CD4-positive, alpha-beta T cell treated with Interleukin-15 for 4 hours (primary cell): ENCODE measurements at places on chromosomes 2 and 18.

DNA sequence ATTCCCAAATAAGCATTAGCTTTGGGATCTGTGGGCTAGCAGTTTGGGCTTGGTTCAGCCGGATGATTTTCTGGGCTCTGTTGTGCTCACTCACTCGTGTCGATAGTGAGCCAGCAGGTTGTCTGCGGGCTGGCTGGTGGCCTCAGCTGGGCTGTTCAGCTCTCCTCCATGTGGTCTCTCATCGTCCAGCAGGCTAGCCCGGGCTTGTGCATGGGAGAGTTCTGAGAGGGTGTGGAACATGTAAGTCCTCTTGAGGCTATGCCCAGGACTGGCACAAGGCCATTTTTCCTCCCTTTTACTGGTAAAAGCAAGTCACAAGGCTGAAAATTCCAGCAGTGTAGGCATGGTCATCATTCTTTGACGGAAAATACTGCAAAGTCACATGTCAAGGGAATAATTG lies 38.5 kb downstream of the NTSR2 start:
- no peak for DNase-seq

GRCh38 chr2:25123682-25124081 lies 44.7 kb downstream of the POMC start:
- no peak for DNase-seq

DNA sequence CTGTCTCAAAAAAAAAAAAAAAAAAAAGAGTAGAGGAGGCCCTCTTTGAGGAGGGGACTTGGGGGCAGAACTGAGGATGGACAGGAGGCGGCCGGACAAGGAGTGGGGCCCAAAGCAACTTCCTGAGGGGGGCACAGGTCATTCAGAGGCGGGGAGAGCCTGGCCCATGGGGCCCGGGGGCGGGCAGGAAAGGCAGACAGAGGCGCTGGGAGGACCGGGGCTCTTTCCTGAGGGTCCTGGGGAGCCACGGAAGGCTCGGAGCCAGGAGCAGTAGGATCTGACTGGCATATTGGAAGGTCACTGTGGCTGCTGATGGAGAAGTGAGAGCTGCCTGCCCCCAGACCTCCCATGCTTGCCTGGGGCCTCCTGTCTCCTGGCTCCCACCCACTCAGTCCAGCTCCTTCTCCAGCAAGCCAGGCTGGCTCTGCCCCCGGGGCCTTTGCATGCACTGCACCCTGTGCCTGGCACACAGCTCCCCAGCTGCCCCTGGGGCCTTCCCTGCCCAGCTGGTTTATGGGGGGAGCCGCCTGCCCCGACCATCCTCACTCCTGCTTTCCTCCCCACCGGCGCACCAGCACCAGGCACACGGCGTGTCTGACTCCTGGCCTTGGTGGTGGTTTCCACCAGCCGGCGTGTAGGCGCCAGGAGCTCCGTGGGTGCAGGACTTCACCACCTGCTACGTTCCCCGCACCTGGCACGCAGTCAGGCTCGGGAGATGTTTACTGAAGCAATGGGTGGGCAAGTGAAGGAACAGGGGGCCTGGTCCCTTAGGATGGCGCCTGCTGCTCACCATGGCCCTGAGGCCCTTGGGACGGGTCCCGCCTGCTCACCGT lies 5.6 kb downstream of the ESPNL start:
- DNase-seq: no peak

DNA sequence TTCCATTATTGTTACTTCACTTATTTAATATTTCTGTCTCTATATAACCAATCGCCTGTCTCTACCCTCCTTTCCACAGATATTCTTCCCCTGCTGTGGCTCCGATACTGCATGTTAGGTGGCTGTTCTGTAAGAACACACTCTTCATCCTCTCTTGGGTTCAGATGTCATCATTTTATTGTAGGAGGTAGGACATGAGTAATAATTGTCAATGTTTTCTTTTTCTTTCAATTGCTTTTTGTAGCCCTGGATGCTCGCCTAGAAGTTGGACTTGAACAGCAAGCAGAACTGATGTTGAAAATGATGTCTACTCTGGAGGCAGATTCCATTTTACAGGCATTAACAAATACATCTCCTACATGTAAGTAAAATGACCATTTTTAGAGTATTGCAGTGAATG lies 128.6 kb downstream of the BIRC6 start:
- DNase-seq: no peak

- DNase-seq: no peak
These were observed 78.9 kb upstream of the ZSWIM2 start for GRCh38 chr2:186927867-186928191.

- DNase-seq: peak; percentile 38
These were observed 10.5 kb upstream of the TMSB10 start for GRCh38 chr2:84894758-84895520.

- no peak for DNase-seq
These were observed 451.2 kb downstream of the CNTNAP5 start for GRCh38 chr2:124476291-124476690.

DNA sequence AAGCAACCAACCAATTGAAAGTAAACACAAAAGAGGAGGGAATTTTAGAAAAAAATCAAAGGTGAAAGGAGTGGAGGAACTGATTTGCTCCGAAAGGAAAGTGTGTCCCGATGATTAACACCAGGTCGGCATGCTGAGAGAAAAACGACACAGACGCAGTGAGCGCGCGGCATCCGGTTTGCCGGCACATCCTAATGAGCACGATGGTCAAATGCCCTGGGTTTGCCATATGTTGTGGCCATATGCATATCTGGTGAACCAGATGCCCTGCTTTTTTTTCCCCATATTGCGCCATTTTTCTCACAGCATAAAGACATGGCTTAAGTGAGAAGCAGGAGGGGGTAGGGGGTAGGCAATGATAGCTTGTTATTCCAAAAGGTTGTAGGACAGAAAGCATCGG lies 626.7 kb downstream of the BCL11A start:
- DNase-seq: no peak

DNA sequence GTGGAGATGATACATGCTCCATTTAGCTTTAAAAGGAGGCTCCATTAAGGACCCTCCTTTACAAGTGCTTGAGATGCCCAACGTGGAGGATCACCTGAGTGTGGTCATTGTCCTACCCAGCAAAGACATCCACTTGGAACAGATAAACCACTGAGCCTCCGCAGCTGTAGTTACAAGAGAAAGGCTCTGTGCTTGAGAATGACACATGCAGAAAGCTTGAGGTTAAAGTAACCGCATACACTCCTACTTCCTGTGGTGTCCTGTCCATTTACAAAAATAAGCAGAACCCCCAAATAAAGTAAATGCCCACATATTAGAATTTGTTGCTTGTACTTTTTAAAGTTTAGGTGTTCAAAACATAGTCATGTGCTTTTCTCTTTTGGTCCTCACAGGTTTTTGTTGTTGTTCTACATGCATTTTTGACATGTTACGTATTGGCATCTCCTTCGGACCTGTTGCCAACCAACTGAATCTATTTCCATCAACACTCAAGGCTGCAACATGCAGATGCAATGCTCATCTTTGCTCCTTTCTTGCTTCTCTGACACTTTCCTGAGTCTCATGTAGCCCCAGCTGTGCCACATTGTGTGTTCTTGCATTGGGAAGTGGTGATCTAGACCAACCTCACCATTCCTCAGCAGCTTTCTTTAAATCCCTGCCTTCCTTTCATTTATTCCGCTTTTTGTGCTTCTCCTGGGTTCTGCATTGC lies 56.0 kb downstream of the SERPINB7 start:
- no peak for DNase-seq

DNA sequence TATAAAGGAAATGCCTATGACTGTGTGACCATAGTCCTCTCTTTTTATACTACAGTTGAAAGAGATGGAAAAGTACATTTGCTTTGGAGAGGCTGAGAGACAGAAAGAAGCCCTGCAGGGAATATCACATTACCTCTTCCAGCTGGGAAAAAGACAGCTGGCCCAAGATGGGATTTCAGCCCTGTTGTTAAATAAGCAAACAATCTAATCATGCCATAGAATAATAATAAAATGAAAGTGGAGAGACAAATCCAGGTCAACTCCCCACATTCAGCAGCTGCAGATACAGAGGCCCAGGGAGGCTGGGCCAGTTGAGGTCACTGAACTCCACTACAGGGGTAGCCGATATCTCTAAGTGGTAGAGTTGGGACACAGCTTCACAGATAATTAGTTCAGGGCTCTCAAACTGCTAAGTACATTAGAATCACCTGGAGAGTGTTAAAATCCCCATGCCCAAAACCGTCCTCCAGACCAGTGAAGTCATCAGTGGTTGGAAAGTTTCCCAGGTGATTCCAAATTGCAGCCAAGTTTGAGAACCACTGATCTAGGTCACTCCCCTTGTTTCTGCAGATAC lies 81.9 kb downstream of the MOGAT1 start:
- DNase-seq: no peak

DNA sequence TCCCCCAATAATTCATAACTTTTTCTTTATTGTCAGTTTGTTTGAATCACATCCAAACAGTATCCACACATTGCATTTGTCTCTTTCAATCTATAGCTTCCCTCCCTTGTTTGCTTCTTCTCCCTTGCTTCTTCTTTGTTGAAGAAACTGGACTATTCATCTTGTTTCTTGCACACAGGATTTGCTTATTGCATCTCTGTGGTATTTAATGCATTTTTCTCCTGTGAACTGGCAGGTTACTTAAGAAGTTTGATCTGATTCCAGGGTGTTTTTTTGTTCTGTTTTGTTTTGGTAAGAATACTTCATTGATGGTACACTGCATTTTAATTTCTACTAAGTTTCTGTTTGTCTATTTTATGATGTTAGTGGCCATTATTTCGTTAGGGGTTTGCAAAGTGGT lies 166.8 kb downstream of the CAMKMT start:
- DNase-seq: no peak

DNA sequence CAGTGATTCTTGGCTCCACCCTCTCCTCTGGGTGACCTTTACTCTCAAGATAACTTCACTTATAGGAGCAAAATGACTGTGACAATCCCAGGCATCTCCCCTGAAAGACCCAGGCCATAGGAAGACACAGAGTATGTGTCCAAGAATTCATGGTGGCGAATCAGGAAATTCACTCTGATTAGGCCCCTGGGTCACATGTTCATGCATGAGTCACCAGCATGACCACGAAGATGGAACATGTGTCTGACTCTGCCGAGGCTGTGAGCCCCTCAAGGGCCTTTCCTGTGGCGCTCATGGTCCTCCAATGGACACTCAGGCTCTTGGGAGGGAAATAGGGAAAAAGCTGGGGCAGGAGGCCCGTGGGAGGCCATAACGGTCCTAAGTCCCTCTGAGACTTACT lies 74.0 kb upstream of the TEX51 start:
- no peak for DNase-seq

DNA sequence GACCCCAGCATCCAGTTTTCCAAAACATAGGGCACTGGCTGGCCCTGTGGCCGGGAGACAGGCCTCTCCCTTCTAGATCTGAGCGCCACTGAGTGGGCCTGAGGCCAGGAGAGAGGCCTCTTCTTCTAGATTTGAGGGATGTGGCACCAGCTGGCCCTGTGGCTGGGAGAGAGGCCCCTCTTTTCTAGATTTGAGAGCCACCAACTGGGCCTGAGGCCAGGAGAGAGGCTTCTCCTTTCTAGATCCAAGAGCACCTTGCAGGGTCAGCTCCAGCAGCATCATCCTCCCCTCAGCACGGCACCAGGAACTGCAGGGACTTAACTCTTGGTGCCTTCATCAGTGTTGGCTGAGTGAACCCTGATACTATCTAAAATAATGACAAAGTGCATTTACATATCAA lies 114.3 kb upstream of the ALKAL2 start:
- DNase-seq: no peak

DNA sequence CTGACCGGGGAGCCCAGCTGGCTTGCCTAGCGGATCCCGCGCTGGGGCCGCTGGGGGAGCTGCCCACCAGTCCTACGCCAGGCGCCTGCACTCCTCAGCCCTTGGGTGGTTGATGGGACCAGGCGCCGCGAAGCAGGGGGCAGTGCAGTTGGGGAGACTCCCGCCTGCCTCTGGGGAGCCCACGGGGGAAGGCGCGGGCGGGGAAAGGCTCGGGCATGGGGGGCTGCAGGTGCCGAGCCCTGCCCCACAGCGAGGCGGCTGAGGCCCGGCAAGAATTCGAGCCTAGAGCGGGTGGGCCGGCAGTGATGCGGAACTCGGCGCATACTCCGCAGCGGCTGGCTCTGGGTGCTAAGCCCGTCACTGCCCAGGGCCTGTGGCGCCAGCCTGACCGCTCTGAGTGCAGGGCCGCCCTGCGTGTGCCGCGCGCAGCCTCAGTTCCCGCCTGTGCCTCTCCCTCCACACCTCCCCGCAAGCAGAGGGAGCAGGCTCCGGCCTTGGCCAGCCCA lies 249.1 kb upstream of the TEKT4 start:
- DNase-seq: no peak

GRCh38 chr2:127843677-127844076 lies 14.3 kb downstream of the POLR2D start:
- DNase-seq: no peak

GRCh38 chr18:74116633-74117554 lies 30.7 kb downstream of the FBXO15 start:
- DNase-seq: peak; percentile 3

DNA sequence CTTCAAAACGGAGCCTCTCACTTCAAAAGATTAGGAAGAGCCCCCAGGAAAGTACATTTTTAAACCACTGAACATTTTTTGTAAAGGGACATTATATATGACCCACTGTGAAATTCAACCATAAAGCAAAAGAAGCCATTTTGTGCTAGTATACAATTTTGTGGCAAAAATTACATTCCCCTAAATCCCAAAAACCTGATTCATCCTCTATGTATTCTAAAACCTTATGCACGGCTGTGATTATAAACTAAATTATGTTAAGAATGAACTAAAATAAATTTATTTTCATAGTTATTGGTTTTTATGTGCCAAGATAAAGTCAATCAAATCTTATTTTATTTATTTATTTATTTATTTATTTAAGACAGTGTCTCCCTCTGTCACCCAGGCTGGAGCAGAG lies 48.5 kb downstream of the RTN4 start:
- no peak for DNase-seq

GRCh38 chr2:43051338-43051737 lies 175.1 kb downstream of the ZFP36L2 start:
- peak; percentile 29 for DNase-seq

DNA sequence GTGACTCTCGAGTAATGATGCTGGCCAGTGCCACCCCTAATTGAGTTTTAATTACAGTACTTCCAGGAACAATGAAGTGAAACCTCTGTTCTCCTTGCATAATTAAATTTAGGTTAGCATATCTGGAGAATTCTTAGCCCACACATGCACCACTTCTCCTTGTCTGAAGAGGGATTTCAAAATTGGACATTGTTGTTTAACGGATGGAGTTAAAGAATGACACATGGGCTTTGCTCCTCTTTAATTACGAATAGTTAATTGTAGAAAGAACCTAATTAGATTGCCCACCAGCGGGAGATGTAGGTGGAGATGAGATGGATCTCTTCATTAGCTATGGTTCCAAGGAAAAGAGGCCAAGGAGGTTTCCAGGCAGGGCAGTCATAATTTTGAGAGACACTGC lies 33.1 kb upstream of the EN1 start:
- DNase-seq: no peak

DNA sequence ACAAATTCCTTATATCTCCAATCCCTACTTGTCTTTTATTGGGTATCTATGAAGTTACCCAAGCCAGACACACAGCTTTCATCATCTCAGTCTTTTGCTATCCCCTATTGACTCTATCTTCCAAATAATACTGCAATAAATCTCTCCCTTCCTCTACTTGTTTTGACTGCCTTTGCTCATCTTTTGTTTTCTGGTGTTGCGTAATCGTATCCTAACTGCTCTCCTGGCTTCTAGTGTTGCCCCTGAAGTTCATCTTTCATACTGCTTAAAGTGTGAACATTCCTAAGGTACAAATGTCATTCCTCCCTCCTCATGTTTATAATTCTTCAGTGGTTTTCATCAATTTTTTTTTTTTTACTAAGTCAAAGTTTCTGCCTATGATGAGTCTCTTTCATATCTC lies 491.3 kb upstream of the DCC start:
- DNase-seq: no peak
